ENCODE measurements at places on chromosomes 5 and 9.

- peak; percentile 54 for DNase-seq
These were observed 45.5 kb downstream of the SPIN1 start for GRCh38 chr9:88433583-88434255.

DNA sequence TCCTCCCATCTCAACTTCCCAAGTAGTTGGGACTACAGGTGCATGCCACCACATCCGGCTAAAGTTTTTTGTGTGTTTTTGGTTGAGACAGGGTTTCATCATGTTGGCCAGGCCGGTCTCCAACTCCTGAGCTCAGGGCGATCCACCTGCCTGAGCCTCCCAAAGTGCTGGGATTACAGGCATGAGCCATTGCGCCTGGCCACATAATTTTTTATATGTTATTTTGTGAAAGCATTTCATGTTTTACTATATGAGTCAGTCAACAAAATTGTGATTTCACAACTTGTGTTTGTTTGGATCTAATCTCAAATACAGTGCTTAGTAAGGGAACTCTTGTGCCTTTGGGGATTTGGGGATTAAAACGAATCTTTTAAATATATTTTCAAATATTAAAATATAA, 20.0 kb upstream of the FAM120AOS start:
- no peak for DNase-seq

DNA sequence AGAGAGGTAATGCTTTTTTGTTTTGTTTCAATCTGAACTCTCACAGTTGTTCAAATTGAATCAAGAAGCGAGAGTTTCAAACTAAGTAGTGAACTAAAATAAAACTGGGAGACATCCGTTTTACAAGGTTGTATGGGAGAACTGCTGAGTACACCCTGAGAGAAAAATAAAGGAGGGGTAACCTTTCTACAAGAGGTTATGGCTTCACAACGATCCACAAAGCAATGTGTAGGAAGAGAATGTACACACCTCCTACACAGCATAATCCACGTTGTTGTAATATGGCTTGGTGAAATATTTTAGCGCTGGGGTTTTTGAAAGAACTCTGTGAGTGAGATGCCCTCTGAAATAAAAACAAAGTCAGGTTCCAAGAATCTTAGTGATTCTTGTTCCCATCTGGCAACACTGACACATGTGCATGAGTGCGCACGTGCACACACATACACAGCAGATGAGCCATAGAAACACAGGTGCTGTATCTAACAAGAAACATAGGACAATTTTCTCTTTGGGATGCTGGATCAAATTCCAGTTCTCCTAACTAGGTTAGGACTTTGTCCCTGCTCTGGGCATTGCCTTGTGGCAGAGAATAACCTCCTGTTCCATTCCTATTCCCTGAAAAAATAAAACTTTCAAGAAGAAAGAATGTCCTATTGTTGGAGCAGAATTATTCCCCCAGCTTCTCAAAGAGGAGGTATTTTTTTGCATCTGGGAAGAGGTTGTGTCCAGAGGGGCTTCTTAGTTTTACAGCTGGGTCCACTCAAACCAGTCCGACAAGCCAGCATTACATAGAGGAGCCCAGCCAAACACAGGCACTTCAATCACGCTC, 94.5 kb upstream of the EFNA5 start:
- DNase-seq, result no peak

DNA sequence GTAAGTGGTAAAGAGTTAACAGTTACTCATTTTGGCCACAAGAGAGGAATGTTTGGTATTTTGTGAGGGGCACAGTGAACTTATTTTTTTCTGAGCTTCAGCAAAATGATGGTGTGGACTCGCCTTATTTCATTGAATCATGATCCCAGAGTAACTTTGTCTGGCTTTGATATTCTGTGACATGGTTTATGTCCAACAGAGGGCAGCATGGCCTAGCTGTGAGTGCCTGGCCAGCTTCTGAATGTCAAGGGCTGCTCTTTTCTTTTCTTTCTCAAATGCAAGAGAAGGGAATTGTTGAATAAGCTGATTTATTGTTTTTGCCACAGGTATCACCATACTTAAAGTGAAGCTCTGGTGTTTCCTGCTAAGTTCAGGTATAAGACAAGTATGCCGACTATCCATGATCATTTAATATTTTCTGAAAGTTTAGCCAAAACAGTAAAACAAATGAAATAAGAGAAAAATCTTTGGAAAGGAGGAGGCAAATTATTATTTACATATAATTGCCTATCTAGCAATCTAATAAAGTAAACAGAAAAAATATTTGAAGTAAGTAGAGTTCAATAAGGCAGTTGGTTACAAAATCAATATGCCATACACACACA, 31.7 kb downstream of the MRPL22 start:
- peak; percentile 29 for DNase-seq

GRCh38 chr9:133701981-133702797, 36.0 kb downstream of the SARDH start:
- DNase-seq, result peak; percentile 68

- no peak for DNase-seq
These were observed 34.4 kb downstream of the GCNT4 start for GRCh38 chr5:75017971-75018370.

DNA sequence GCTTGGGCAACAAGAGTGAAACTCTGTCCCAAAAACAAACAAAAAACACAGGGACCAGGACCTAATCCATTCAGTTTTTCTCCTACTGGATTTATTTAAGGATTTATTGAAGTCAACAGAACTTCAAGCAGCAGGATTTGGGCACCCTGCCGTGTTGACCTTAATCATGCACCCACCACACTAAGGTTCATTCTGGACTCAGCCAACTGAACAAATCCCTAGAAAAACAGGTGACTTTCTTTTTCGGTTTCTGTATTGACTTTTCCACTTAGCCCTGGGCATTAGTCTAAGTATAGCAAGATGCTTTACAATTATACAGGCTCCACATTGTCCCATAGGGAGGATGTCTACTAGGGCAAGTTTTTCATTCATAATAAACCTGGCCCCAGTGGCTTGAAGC, 30.0 kb downstream of the ZNF131 start:
- DNase-seq, result no peak

DNA sequence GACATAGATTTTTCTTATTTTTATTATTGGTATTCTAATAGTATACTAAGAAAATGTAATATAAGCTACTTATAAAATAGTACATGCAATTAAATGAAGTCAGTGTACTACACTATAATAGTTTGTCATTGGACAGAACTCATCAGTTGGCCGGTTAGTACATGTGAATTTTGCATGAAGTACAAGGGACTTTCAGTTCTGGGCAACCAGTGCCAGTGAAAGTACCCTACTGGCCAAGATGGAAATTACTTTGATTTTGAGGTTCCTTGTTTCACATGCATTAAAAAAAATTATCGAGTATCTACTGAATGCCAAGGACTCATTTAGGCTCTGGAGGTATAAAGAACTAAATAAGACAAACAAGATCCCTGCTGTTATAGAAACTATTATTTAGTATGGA, 213.4 kb upstream of the ELL2 start:
- peak; percentile 29 for DNase-seq

- DNase-seq, result peak; percentile 45
These were observed 4.4 kb downstream of the SLC25A25 start for GRCh38 chr9:128072144-128073021.

GRCh38 chr9:89576404-89576839, 28.4 kb upstream of the GADD45G start:
- DNase-seq, result peak; percentile 30

- no peak for DNase-seq
These were observed 72.8 kb downstream of the TLE4 start for GRCh38 chr9:79644601-79645000.

GRCh38 chr9:38331141-38331540, 61.4 kb upstream of the ALDH1B1 start:
- DNase-seq, result no peak

- no peak for DNase-seq
These were observed 95.3 kb upstream of the FSTL4 start for GRCh38 chr5:133707629-133708028.

DNA sequence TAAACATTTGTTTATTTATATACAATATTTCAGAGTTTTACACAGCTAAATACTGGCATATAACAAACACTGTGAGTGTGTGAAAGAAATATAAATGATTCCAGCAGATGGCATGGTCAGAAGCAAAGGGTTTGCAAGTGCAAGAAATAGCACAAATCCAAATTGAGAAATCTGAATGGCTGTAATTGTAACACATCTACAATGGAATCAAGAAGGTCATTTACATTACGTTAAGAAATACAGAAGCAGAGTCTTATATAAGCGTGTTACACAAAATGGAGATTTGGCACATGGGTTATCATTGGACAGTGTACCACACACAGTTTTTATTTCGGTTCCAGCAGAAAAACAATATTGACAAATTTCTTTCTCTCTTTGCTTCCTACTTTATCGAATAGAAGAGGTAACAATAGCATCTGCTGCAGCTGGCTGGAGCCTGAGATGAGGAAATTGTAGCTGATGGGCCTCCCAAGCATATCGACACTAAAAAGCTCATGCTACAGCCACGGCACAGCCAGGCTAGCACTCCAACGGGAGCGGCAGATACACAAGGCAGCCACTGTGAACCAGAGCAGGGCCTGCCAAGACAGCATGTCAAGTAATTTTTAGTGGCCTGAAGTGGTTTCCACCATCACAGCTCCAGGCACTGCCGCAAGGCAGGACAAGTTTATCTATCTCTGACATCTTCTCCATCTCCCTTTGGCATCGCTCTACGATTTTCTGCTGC, 564.6 kb upstream of the DMAC1 start:
- DNase-seq, result no peak

- no peak for DNase-seq
These were observed 23.2 kb downstream of the ANKH start for GRCh38 chr5:14848385-14848784.

DNA sequence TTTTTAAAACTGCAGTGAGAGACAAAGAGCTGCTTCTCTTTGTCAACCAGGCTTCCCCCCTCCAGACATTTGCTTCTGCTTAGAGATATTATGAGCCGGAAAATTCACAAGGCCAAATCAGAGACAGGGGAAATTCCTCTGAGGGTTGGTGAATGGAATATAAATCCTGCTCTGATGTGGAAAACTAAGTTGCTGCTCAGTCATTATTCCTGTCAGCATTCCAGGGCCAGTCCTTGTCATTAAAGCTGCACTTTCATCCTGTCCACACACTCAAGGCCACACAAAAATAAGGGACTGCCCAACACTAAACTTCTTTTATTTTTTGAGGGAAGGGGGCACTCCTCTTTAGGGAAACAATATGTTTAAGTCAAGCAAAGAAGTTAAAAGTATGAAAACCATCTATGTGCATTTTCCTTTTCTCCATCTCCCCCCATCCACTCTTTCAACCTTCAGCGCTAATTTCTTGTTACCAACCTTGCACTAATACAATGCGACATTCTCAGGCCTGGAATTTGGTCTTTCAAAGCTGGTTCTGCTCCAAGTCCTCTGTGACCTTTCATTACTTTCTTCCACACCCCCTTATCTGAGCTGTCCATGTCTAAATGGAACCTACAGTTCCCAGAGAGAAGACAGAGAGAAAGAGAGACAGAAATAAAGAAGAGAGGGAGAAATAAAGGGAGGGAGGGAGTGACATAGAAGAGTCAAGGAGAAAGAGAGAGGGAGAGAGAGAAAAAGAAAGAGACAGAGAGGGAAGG, 118.9 kb upstream of the S1PR3 start:
- DNase-seq, result no peak

GRCh38 chr9:82882138-82882537, 180.8 kb downstream of the RASEF start:
- DNase-seq, result no peak

DNA sequence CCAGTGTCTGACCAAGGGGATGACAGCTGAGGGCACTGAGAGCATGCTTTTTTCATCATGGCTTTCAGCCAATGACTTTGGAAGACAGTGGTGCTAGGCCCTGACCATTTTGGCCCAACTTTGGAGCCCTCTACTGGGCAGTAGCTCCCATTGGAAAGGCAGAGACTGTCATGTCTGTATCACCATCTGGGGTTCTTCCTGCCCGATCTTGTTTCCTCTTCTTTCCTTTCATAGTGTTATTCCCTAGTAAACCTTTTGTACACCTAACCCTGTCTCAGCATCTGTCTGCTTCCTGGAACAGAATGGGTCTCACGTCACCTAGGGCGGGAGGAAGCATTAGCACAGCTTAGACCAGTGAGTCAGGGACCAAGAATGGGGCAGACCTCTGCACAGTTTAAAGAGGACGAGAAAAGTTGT, 97.4 kb upstream of the MAST4 start:
- no peak for DNase-seq

GRCh38 chr5:169871826-169872490, 108.3 kb downstream of the INSYN2B start:
- no peak for DNase-seq

DNA sequence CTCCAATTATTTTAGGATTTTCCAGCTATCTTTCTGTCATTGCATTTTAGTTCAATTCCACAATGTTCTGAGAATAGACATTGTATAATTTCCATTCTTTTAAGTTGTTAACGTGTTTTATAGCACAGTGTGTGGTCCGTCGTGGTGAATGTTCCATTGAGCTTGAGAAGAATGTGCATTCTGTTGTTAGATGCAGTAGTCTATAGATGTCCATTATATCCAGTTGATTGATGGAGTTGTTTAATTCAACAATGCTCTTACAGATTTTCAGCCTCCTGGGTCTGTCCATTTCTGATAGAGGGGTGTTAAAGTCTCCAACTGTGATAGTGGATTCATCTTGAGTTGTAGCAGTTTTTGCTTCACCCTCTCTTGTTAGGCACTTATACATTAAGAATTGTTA, 1587.7 kb upstream of the NUDT12 start:
- no peak for DNase-seq

- DNase-seq, result no peak
These were observed 6.8 kb upstream of the MRPS30 start for GRCh38 chr5:44801992-44802391.

- no peak for DNase-seq
These were observed 174.7 kb upstream of the FBXL17 start for GRCh38 chr5:108556441-108557145.

DNA sequence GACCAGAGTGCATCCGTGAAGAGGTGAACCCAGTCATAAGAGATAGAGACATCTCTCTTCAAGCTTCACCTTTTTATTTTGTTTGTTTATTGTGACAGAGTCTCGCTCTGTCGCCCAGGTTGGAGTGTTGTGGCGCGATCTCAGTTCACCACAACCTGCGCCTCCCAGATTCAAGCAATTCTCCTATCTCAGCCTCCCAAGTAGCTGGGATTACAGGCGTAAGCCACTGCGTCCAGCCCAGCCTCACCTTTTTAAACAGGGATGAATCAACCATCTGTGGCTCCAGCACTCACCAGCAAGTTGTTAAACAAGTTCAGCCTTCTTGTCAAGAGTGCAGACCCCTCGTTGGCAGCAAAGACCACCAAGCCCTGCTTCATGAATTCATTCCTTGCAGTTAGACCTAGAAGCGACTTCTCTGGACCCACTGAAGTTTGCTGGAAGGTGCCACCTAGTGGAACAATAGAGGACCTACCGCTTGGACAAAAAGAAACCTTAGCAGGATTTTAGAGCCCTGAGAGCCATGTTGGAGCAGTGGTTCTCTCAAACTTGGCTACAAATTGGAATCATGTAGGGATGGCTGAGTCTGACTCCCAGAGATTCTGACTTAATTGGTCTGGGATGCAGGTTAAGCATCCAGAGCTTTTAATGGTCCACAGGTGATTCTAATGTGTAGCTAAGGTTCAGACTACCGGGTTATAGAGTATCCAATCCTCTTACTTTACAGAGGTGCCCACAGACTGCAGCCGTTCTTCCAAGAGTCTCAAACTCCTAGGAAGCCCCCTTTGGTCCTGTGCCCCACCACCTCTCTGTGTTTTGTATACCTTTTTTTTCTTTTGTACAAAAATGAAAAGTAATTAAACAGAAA, 10.5 kb upstream of the GALNT10 start:
- DNase-seq, result peak; percentile 68

GRCh38 chr9:126860757-126861466, 473 bp downstream of the ZBTB34 start:
- peak; percentile 11 for DNase-seq

Measured in activated CD4-positive, alpha-beta T cell treated with anti-CD3 and anti-CD28 coated beads, Interleukin-10, Interleukin-2, amounts not matched to agents 100 ng/mL and 50 ng/mL, durations not matched to agents 16 hours and 8 hours (primary cell).